Small intestine (tissue), 16 donors: ENCODE measurements at places on chromosomes 1 and 21.
A peak's percentile ranks its signal among the peaks of the same experiment; 100 is the strongest.

- no peaks in the 10 kb centered on the region for H3K36me3 ChIP-seq
- no peak for DNase-seq
- no peaks in the 10 kb centered on the region for H3K27me3 ChIP-seq
These were observed 17.6 kb downstream of the RGS1 start for GRCh38 chr1:192592981-192593708.

GRCh38 chr21:28826021-28826420, 166.7 kb downstream of the LTN1 start:
- peaks cover 2% of the 10 kb centered on the region for H3K4me1 ChIP-seq
- no peak overlapping the region for H3K27ac ChIP-seq
- no peak overlapping the region for H3K4me3 ChIP-seq
- no peaks in the 10 kb centered on the region for H3K27me3 ChIP-seq
- DNase-seq: no peak

GRCh38 chr1:44676484-44677200, 2.1 kb downstream of the ARMH1 start:
- H3K27ac ChIP-seq: peak overlapping the region; percentile 83
- no peak overlapping the region for H3K4me3 ChIP-seq
- DNase-seq: peak; percentile 90
- H3K27me3 ChIP-seq: no peaks in the 10 kb centered on the region
- H3K4me1 ChIP-seq: peaks cover 45% of the 10 kb centered on the region

GRCh38 chr1:966135-966703, at the start of gene PLEKHN1:
Gene PLEKHN1 (plus strand): TSS chr1:966482. CDS start chr1:966532, 50 bp downstream.
- H3K36me3 ChIP-seq: no peaks in the 10 kb centered on the region
- H3K27me3 ChIP-seq: no peaks in the 10 kb centered on the region
- H3K4me1 ChIP-seq: peaks cover 14% of the 10 kb centered on the region
- peak; percentile 31 for DNase-seq

DNA sequence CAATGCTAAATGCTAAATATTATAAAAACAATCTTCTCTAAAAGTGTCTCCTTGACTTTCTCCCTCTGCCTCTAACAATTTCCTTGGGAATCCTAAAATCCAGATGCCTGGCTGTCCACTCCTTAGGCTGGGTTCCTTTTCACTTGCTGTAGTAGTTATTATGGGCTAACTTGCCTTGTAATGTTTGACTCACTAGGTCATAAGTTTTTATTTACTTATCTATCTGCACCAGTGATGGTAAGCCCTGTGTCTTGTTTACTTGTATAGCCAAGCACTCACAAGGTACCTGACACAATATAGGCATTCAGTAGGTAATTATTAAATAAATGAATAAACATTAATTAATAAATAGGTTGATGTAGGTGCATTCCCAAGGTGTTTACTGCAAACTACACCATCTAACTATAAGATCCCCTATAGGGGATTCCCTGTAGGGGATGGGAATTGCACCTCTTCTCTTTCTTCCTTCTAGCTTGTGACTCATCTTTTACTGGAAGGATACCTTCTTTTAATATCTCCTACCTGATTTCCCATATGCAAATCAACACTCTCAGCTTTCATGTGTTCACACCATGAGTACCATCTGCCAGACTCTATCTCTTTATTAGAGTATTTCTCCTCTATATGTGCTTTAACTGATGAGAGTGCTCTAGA, 14.7 kb upstream of the CHIA start:
- H3K4me1 ChIP-seq: no peaks in the 10 kb centered on the region
- no peaks in the 10 kb centered on the region for H3K36me3 ChIP-seq
- no peak for DNase-seq
- H3K27me3 ChIP-seq: peaks cover 9% of the 10 kb centered on the region
- no peak overlapping the region for H3K4me3 ChIP-seq

DNA sequence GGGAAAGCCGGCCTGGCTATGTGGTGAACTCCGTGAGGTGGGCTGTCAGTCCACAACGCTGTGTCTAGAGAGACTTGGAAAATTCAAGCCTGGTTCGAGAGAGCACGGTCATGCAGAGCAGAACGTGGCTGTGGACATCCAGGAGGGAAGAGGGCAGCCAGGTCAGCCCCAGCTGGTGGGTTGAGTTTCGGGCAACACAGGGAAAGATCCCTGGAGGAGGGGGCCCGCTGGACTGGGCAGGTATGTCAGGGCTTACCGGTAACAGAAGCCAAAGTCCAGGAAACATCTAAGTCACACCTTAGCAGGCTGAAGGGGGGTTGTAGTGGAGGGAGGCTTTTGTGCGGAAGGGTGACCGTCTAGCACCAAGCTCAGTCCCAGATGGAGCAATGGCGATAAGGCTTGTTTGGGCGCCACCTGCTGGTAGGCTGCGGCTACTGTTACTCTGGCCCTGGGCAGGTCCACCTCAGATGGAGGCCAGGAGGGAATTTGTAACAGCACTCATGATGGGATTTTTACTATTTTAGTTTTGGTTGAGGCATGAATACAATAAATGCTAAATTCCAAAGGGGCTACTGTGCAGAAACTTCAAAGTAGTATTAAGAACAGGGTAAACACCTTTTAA, 143.3 kb upstream of the ZNF644 start:
- no peaks in the 10 kb centered on the region for H3K4me1 ChIP-seq
- H3K27me3 ChIP-seq: no peaks in the 10 kb centered on the region
- no peaks in the 10 kb centered on the region for H3K36me3 ChIP-seq
- DNase-seq: peak; percentile 79
- H3K27ac ChIP-seq: no peak overlapping the region
- H3K4me3 ChIP-seq: no peak overlapping the region

DNA sequence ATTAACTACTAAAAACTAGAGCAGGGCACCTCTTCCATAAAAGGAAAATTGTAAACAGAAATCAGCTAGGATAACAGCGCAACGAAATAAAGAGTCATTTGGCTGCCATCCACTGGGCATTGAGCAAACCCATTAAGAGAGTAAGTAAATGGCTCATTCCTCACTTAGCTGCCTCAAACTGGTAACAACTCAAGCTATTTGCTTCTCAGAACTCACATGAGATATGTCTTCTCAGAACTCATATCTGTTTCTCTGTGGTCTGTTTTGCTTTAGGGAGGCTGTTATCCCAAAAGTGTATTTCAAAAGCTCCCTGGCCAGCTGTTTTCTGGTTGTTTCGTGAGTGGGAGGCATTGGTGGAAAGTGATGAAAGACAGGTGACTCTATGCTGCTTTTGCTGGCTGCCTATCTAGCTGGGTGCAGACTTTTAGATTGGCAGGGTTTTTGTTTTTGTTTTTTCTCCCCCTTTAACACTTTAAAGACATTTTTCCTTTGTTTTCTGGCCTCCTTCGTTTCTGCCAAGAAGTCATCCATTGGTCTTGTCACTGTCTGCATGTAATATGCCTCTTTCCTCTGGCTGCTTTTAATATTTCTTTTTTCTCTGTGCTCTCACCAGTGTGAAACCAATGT, 269.2 kb upstream of the RGS18 start:
- no peak for DNase-seq
- no peak overlapping the region for H3K27ac ChIP-seq
- no peaks in the 10 kb centered on the region for H3K4me1 ChIP-seq
- no peaks in the 10 kb centered on the region for H3K36me3 ChIP-seq

DNA sequence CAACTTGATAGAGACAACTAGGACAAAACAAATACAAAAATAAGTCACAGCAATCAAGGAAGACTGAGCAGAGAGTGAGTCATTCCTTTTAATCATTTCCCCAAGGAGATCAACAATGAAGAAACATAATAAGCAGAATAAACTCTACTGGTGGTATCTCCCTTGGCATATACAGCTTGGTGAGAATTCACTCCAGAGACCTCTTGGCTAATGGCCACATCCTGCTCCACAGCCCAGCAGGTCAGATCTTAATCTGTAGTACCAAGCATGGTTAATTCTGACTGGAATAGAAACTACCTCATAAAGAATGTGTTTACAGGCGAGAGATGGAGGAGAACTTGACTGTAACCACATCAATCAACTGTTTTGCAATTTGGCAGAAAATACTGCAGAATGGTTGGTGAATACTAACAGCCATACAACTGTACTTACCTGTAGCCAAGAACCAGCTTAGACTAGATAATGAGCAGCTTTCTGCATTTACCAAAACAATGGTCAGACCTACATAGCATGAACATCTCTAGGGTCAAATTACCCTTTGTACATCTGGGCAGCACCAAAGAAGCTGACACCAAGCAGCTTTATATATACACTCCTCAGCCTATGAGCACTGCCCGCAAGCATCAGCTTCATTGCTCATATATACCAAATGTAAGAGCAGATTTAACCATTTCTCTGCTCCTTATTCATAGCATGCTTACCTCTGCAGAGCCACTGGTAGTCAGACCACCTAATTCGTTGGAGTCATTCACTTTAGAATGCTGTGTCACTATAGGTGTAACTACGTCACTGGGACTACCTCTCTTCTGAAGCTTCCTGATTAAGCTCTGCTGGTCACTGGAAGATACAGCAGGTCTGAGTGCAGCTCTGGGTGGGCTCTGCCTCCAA, 51.0 kb downstream of the KIAA0319L start:
- no peaks in the 10 kb centered on the region for H3K27me3 ChIP-seq
- H3K36me3 ChIP-seq: peaks cover 5% of the 10 kb centered on the region
- peak overlapping the region; percentile 87 for H3K27ac ChIP-seq
- no peak overlapping the region for H3K4me3 ChIP-seq

DNA sequence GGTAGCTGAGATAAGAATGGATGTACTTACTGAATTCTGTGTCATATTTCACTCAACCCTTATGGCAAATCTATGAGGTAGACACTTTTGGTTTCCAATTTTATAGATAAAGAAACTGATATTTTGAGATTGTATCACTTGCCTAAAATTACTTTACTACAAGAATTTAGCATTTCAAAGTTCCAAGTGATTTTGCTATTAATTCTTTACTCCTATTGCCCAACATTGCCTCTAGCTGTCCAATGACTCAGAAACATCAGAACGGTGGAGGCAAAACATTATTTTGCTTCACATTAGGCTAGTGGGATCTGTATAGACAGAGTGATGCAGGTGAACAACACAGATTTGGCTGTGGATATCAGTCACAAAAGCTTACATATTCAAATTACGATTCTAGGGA, 747.2 kb upstream of the NEGR1 start:
- no peaks in the 10 kb centered on the region for H3K4me1 ChIP-seq
- no peaks in the 10 kb centered on the region for H3K27me3 ChIP-seq
- H3K36me3 ChIP-seq: no peaks in the 10 kb centered on the region
- H3K4me3 ChIP-seq: no peak overlapping the region
- no peak for DNase-seq
- no peak overlapping the region for H3K27ac ChIP-seq

DNA sequence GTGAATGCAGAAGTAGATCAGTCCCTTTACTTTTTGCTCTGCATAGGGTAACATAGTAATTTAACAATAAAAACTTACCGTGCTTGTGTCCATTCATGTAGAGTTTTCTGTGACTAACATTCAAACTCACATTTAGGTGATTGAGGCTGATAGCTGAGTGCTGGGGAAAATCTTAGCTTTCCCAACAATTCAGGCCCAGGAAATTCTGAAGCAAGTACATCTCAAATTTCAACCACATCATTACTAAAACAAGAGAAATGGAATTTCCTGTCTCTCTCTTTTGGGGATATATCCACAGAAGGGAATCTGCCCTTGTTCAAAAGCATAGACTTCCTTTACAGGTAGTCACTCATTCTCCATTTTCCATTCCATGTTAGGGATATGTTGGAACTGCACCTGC, 33.1 kb upstream of the C1orf146 start:
- no peak overlapping the region for H3K4me3 ChIP-seq
- no peaks in the 10 kb centered on the region for H3K4me1 ChIP-seq
- no peaks in the 10 kb centered on the region for H3K27me3 ChIP-seq
- H3K27ac ChIP-seq: no peak overlapping the region
- no peak for DNase-seq

- DNase-seq: no peak
- H3K27me3 ChIP-seq: no peaks in the 10 kb centered on the region
- H3K4me1 ChIP-seq: no peaks in the 10 kb centered on the region
- H3K36me3 ChIP-seq: no peaks in the 10 kb centered on the region
These were observed 36.0 kb upstream of the GUCA2B start for GRCh38 chr1:42117214-42117613.

GRCh38 chr1:186977266-186977957, 148.7 kb downstream of the PLA2G4A start:
- no peak overlapping the region for H3K4me3 ChIP-seq
- DNase-seq: no peak
- no peaks in the 10 kb centered on the region for H3K27me3 ChIP-seq

GRCh38 chr1:159879977-159880376, 17.5 kb upstream of the VSIG8 start:
- no peak for DNase-seq
- H3K4me3 ChIP-seq: no peak overlapping the region
- H3K27me3 ChIP-seq: no peaks in the 10 kb centered on the region
- no peaks in the 10 kb centered on the region for H3K4me1 ChIP-seq
- no peak overlapping the region for H3K27ac ChIP-seq

DNA sequence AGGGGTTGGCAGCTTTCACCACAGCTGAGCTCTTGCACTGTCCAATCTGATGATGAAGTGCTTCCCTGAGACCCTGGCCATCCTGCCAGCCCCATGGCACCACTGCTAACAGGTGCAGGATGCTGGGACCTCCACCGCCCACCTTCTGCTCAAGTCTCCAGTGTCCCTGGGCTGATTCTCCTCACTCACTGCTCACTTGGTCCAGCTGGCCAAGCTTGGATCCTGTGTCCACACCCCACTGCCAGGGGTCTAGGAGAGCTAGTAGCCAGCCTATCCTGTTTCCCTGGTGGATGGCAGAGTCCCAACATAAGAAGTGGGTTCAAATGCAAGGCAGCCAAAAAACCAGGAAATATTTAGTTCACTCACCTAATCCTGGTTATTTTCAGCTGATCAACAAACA, 217.2 kb upstream of the IRF2BP2 start:
- no peaks in the 10 kb centered on the region for H3K4me1 ChIP-seq
- DNase-seq: no peak
- no peak overlapping the region for H3K4me3 ChIP-seq
- no peaks in the 10 kb centered on the region for H3K27me3 ChIP-seq

GRCh38 chr1:46528297-46528955, 23.0 kb downstream of the KNCN start:
- H3K27ac ChIP-seq: no peak overlapping the region
- H3K36me3 ChIP-seq: no peaks in the 10 kb centered on the region
- H3K27me3 ChIP-seq: peaks cover 15% of the 10 kb centered on the region
- no peaks in the 10 kb centered on the region for H3K4me1 ChIP-seq
- H3K4me3 ChIP-seq: no peak overlapping the region

DNA sequence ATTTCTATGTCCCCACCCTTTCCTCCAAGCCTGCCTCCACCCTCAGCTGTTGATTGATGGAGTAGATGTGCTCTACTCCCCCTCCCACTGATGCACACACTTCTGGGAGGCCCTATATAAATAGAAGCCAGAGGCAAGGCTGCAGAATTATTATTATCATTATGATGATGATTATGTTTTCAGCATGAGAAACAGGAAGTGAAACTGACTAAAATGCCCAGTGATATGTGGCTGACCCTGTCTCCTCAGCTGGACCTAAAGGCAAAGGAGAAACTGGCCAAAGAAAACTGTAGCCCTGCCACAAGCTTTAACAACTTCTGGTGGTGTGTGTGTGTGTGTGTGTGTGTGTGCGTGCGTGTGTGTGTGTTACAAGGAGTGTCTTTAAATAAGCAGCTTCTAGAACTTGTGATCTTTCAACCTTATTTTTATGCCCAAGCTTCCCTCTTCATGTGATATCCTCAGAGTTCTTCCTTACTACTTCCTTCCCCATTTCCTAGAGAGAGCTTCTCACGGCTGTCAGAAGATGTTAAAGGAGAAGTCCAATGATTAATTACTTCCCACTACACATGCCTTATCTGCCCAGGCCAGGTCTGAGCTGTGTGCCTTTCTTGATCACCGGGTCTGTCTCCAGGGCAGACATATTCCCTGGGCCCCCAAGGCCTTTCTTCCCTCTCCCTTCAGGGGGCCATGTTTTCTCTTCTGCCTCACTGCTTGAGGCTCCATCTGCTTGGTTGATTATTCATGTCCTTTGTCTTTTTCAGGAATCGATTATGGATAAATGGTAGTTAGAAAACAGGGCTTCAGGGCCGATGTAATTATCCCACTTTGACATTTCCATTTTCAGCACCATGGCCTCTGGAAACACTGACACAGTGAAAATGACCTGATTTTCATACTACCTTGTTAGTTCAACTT, 11.6 kb upstream of the MAPKAPK2 start:
- H3K4me3 ChIP-seq: no peak overlapping the region
- H3K27me3 ChIP-seq: no peaks in the 10 kb centered on the region
- H3K36me3 ChIP-seq: no peaks in the 10 kb centered on the region
